ENCODE measurements at places on chromosomes 4 and X.

DNA sequence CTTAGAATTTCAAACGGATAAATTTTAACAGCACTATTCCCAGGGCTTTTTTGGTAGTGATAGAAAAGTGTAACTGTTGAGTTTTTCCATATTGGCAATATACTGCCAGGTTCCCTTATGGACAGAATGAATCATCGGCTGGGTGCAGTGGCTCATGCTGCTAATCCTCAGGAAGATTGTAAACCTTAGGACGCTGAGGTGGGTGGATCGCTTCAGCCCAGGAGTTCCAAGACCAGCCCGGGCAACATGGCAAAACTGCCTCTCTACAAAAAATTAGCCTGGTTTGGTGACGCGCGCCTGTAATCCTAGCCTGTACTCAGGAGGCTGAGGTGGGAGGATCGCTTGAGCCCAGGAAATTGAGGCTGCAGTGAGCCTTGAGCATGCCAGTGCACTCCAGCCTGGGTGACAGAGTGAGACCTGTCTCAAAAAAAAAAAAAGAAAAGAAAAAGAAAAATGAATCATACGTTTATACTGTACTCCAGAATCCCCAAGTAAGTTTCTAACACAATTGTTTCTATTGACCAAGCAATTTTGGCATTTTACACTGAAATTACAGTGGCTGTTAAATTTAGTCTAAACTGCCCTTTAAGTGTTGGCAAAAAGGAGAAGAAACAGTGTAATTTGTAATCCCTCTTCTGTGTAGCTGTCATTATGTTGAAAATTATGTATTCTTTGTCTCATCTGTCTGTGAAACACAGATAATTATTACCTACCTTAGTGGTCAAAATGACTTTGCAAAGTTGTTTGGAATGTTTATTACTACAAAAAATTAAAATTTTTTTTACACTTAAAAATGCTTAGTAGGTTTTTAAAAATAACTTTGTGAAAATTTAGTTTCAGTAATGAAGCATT lies 1.8 kb downstream of the SLC30A9 start:
- no peak for DNase-seq

DNA sequence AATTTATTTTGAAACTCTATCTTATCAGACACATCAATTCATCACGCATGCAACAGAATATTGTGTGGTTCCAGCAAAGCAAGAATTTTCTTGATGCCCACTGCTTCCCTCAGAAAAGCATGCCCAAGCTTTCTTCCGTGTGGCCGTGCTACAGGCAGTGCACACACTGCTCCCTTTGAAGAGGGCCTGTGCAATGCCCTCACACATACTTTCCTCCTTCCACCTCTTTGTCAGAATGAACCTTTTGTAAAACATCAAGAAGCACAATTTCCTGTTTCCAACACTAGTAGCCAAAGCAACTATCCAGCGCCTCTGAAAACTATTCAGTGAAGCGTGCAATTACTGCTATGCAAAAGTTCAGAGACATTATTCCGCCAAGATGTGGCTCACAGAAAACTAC lies 201.7 kb downstream of the NLGN4X start:
- DNase-seq = no peak

DNA sequence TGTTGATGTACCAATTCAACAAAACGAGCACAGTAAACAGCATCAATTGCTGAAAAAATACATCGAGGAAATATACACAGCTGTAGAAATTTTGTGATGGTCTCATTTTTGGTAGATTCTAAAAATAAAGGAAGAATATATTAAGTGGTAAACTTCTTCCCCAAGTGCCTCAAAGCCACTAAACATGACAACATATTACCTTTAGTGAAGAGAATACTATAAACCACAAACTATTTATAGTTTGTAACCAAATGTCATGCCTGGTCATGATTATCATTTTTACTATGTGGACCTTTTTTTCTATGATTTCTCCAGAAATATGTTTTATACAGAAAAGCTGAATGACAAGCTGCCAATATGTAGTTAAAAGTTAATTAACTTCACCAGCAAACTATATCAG lies 106.9 kb downstream of the THOC2 start:
- DNase-seq = no peak

- no peak for DNase-seq
Observed at GRCh38 chr4:48134081-48134480, at the start of gene TXK. Gene TXK (minus strand): TSS chr4:48134250. CDS start chr4:48134170, 80 bp downstream.

DNA sequence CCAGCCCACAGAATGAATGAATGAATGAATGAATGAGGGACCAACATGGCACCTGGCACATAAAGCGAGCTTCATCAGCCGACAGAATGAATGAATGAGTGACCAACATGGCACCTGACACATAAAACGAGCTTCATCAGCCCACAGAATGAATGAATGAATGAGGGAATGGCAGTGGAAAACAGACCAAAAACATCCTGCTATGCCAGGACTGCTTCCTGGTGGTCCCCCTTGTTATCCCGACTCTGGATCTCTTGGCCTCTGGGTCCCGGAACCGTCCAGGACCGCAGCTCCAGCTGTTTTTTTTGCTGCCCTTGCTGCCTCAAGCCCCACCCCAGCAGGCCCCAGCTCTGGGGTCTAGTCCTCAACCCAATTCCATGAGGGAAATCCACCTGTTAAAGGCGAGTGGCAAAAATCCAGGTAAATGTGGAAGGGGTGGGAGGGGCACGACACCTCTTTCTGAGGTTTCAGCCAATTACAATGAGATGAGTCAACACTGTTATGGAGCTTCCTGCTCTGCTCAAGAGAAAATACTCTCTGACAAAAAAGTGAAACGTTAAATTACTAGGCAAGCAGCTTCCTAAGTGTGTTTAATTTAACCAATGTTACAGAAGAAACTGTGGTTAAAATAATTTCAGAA lies 72.0 kb upstream of the MTNR1A start:
- DNase-seq = no peak

DNA sequence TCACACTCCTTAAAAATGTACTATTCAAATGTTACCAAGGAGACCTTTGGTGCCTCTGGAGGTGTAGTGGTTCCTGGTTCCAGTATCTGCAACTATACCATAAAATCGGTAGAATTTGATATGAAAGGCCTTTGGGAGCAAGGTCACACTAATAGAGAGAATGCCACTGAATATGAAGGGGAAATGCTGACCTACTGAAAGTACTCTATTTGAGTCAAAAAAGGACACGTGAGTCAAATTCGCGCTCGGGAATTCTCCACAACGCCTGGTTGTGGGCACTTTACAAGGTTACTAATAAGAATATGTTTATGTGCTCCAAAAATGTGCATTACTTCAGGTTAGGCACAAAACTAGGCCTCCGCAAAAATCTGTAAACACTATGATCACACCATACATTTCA lies 39.5 kb upstream of the RELL1 start:
- DNase-seq = no peak

GRCh38 chrX:65821721-65822496 lies 154.5 kb downstream of the MSN start:
- DNase-seq = peak; percentile 0

DNA sequence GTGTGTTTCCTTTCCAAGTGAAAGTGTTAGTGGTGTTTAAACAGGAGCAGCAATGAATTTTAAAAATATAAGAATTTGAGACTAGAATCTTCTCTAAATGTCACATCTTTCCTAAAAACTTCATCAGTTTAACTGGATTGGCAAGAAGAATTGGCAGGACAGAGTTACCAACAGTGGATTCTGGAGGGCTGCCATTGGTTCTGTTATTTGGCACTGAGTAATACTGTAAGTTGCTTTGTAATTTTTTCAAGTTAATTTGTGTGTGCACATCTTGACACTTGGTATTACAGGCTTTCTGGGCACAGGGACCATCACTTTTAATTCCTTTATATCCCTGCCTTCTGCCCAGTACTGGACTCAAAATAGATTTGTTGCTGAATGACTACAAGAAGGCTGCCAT lies 4.5 kb upstream of the GPRIN3 start:
- DNase-seq = no peak

DNA sequence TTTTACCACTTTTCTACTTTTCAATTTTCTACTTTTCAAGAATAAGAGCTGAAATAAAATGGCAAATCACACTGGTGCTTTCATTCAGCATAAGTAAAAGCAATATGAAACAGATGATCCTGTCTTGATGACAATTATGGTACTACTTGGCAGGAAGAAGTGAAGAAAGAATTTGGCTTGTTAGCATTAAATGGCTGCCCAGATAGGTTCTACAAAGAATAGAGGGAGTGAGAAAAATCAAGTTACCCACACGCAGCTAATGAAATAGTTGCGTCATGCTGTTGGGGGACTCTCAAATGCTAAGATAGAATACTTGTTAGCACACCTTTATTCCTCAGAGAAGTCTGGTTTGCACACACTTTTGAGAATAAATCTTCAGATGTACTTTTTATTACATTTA lies 12.5 kb upstream of the LCORL start:
- DNase-seq = no peak

DNA sequence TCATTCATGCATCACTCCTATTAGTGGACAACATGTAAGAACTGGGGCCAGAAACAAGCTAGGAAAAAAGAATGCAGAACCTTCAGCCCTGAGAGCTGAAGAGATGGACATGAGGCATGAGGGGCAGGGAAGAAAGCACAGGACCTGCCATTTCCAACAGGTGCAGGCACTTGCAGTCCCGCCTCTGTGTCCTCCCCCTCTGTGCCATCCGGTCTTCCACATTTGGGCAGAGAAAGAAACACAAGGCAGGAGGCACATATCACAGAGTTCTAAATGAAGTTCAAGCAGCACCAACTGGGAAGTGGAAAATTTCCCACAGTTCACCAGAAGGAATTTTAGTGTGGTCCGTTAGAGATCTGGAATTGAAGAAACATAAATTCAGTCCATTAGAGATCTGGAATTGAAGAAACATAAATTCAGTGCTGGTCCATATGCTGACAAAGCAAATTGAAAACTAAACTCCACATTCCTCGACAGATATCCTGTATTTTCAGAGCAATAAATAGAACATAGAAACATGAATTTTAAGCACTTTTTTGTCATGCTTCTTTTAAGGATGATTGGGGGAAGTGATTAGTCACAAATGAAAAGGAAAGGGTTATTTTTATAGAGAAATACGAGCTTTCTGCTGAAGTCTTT lies 57.2 kb upstream of the DAPP1 start:
- no peak for DNase-seq

DNA sequence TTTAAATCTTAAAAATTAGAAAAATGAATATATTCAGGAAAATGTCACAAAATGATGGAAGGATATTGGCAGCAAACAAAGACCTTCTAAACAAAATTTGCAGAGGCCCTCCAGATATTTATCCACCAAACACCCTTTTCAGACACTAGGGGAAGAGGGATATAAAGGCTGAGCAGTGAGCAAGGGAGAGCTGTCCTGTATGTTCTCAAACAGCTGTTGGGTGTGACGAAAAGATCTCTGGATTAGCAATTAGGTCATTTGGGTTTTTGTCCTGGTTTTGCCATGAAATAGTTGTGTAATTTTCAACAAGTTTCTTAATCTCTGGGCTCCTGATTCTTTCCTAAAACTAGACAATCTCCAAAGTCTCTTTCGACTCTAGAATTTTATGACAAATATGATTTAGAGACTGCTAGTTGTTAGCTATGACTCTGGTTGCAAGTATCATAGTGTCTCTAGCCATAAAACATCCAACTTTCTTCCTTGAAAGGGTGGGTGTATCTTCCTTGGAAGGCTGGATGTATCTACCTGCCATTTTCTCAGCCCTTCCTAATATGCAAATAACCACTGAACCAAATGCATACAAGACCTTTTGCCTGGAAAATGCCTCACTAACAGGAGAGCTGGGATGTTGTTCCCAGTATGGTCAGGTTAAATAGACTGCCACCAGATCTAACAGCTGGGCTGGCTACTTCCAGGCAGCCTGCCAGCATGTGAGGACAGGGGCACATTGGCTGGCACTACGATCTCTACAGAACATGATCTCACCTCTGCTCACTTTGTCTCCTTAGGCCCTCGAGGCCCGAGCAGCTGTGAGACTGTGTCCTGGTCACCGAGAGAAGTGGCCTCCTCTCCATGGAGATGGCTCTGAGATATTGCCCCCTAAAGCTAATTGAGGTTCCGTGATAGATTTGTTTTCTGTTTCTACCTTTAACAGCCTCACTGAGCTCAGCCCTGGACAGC lies 225.5 kb upstream of the JADE1 start:
- DNase-seq = no peak

DNA sequence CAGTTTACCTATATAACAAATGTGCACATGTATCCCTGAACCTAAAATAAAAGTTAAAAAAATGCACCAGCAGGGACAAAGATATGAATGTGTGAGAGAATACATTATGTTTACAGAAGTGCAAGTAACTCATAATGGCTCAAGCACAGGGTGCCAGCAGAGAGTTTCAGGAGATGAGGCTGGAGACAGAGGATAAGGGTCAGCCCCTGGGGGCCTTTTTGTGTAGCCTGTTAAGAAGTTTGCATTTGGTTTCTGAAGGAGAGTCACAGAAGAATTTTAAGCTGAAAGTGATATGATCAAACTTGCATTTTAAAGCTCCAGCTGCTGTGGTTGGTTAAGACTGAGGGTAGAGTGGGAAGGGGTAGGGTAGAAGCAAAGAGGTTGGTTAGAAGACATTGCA lies 48.6 kb upstream of the CAPN6 start:
- no peak for DNase-seq

DNA sequence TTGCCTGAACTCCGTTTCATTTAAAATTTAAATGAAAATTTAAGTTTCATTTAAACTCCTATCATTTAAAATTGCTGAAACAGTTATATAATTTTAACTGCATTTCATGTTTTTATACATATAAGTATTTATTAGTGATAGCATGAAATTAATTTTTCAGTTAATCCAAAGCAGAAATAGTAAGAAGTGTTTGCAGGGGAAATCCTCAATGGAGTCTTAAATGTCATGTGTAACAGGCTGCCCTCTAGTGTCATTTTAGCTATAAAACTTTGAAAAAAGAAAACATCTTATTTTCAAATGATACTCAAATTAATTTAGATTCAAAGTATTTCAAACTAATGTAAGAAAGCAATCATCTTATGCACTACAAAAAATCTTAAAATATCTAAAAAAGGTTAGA lies 27.2 kb downstream of the TAPT1 start:
- no peak for DNase-seq

DNA sequence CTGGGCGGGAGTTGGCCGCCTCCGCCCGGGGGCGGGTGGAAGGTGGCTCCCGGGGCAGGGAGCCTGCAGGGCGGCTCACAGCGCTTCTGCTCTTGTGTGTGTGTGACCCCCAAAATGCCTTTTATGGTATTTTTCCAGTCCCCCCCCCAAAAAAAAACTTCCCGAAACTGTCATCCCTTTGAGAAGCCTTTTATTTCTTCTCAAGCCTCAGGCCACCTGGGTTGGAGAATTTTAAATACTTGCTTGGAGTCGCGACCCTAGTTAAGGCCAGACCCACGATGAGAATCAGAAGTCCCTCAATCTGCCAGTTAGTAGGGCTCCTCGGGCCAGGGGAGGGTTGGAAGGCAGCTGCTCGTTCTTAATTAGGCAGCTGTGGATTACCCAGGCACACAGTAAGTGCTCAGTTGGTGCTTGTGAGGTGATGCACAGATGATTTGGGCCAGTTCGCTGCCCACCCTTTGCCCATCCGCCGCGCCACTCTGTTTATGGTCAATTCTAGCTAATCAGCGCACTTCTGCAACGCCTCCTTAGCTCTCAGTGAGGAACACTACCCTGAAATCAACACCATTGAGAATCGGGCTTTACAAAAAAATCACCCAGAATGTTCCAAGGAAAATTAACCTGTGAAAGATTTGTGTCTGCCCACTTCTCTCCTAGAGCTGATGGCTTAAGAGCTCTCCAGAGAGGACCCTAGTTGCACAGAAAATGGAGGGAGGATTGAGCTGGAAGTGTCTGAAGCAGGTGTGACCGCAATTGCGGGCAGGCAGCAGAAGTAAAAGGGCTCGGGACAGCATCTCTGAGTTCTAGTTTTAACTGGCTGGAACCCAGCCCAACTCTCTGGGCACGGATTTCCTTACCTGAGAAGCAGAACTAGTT lies 648 bp upstream of the SCD5 start:
- DNase-seq = no peak

- no peak for DNase-seq
Observed at GRCh38 chr4:159048166-159048886, 54.6 kb upstream of the RAPGEF2 start.
